Panc1 (cell line): ENCODE measurements at places on chromosomes 16 and 17. TPM values are rescaled to one million over a fixed set of nuclear protein-coding genes. Genes with fewer than 3 reads are reported as not detected.

The HAPSTR1 gene
- 49.9 TPM for total RNA-seq

DNA sequence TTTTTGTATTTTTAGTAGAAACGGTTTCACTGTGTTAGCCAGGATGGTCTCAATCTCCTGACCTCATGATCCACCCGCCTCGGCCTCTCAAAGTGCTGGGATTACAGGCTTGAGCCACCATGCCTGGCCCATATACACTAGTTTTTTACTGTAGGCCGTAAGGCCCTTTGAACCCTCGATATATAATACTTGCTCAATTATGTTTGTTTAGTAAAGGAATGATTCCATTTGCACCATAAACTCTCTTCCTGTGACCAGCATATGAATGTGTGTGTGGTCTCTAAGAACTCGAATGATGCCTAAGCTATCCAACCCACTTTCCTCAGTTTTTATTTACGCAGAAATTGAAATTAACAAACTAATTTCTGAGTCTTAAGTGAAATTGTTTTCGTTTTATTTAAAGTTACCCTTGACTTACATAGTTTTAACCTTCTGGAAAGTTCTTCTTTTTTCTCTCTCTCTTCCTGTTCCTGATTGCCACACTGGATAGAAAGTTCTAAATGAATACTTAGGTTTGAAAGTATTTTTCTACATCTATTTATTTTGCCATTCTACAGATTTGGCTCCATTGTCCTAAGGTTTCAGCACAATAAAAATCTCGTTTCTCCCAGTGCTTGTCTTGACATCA lies 37.9 kb downstream of the PIGL start:
- DNase-seq = no peak

DNA sequence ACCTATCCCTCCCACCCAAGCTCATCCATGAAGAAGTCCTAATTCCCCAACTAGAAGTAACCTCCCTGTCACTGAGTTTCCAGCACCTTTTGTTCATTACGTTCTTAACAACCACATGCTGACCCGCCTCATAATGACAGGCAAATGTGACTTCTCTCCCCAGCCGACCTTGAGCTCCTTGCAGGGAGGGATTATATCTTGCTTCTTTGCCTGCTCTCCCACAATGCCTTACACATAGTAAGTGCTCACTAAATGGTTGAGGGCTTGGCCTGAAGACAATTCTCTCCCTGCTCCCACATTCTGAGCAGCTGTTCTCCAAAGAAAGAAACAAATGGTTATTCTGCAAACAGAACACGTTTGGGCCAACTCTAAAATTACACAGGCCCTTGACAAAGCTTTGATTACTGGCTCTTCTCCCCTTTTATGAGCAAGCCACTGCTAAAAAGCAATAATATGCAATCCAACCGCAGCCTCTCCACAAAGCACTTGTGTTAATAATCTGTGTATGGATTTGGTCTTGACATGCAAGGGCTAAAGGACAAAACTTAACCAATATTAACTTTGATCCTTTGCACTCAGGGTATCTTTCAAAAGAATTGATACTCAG lies 23.2 kb downstream of the SLC39A11 start:
- DNase-seq = no peak

The GFAP gene
- not detected for total RNA-seq

DNA sequence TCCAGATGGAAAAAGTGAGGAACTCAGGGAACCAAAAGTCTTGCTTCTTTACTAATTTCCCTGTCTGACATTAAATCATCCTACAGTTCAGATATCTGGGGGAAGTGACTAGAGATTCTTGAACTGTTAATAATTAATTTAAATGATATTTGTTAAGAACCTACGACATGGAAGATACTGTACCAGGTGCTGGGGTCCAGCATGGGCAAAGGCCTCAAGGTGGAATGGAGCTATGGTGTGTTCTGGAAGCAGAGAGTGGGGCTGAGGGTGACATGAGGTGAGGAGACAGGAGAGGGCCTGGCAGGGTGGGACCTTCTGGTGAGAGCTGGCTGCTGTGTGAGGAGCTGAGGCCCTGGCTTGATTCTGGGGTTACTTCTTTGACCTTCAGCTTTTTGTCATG lies 6.0 kb upstream of the CCL2 start:
- no peak for DNase-seq

The TEX14 gene
- total RNA-seq = not detected

DNA sequence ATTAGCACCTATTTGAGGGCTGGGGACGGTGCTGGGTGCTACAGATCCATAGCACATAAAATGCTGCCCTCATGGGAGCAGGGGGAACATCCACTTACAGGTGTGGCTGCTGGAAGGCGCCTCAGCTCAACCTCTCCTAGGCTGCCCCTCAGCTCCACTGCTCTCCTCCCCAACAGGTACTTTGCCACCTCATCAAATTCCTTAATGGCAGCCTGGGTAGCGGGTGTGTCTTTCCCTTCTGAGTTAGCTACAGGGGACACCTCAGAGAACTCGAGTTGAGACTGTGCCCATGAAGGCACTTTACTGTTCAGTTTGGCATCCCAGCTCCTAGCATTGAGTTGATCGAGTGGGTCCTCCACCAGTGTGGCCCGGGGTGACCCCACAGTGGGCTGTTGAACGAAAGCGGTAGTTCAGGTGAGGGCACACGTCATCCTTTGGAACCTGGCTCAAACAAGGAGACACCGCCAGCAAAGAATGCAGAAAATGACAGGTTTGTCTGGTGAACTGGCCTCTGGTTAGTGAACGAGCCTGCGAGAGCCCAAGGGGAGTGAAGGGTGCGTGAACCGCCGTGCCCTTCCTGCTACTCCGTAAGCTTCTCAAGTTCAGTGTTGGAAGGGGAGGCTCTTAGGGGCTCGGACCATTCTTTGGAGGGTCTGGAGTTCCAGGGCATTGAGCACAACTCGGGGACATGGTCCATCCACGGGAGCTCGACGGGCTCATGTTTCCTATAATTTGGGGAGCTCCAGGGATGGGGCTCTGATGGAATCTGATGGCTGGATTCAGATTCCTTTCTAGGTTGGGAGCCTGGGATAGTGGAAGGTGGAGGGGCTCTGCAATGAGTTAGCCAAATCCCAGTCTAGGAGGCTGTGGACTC lies 3.5 kb upstream of the CMIP start:
- no peak for DNase-seq

The SCPEP1 gene
- total RNA-seq = 50.7 TPM

- no peak for DNase-seq
These were observed 460.4 kb upstream of the ASIC2 start for GRCh38 chr17:33753452-33753851.

DNA sequence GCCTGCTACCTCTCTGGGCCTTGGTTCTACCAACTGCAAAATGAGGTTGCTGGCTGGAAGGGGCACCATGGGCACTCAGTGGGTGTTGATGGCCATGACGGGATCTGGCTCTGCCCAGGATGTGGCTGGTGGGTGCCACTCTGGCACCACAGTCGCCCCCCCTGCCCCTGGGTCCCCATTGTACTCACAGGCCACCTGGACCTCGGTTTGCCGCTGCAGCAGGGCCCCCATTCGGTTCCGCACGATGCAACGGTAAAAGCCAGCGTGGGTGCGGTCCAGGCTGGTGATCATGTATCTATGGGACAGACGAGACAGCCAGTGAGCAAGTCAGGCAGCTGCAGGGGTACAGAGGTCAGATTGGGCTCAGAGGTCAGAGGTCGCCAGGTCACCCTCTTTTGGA lies 160.1 kb upstream of the CDC42EP4 start:
- no peak for DNase-seq

DNA sequence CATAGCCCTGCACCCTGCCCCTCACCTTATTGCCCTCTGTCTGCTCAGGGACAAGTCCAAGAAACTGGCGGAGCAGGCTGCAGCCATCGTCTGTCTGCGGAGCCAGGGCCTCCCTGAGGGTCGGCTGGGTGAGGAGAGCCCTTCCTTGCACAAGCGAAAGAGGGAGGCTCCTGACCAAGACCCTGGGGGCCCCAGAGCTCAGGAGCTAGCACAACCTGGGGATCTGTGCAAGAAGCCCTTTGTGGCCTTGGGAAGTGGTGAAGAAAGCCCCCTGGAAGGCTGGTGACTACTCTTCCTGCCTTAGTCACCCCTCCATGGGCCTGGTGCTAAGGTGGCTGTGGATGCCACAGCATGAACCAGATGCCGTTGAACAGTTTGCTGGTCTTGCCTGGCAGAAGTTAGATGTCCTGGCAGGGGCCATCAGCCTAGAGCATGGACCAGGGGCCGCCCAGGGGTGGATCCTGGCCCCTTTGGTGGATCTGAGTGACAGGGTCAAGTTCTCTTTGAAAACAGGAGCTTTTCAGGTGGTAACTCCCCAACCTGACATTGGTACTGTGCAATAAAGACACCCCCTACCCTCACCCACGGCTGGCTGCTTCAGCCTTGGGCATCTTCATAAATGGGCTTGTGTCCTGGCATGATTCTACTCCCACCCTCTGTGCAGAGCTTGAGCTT lies 6.3 kb upstream of the NFATC3 start:
- no peak for DNase-seq

DNA sequence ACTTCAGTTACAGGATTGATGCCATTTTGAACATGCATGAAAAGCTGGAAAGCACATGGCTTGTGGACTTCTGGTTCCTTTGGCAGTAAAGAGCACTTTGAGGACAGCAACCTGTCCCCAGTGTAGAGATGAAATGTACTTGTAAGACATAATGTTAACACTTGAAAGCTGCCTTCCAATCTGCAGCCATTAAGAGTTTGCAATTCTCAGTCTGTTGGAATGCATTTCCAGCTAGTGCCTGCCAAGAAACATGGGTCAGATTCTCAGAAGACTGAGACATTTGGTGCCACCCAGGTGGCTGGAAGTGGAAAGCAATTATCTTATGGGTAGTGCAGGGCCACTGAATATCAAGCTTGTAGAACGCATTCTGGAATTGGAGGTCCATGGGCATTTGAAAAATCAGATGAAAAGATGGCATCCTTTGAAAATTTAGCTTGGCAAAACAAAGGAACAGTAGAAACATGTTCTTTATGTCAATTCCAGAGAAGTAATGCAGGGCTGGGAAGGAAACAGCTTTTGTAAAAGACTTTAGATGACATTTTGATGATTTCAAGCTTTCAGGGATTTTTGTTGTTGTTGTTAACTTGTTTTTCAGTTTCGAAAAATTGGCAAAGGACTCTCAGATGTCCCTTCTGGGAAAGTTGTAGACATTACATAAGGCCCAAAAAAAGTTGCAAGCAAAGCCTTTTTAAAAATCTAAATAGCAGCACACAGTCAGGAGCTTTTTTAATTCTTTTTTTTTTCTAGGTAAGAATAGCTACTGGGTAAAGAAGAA lies 147.0 kb downstream of the ABCA8 start:
- no peak for DNase-seq

The SULT1A3 gene
- total RNA-seq = 16.8 TPM

The CCL14 gene
- total RNA-seq = not detected

The CDH3 gene
- 16.7 TPM for total RNA-seq

The NPTX1 gene
- total RNA-seq = 1.1 TPM

DNA sequence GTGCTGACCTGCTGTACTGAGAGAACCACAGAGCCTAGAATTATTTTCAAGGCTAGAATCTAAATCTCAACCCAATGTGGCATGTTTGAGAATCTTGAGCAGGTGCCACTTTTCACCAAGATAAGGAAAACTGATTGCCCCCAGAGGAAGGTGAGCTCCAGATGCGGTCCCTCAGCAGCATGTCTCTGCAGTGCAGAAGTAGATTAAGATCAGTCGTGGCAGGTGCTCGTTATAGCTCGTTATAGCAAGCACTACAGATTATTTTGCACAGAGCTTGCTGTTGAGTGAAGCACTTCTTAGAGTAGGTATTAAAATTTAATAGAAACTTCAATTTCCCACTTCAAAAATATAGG lies 176.0 kb downstream of the AATF start:
- no peak for DNase-seq

The HSD17B2 gene
- total RNA-seq = 0.41 TPM
